ENCODE measurements at places on chromosomes 7 and 10.

- DNase-seq, result no peak
Observed at GRCh38 chr7:25665374-25665773, 437.1 kb upstream of the NPVF start.

- no peak for DNase-seq
Observed at GRCh38 chr7:95669513-95669912, 73.2 kb upstream of the PDK4 start.

- peak; percentile 33 for DNase-seq
Observed at GRCh38 chr7:128347647-128348097, 4.0 kb upstream of the RBM28 start.

DNA sequence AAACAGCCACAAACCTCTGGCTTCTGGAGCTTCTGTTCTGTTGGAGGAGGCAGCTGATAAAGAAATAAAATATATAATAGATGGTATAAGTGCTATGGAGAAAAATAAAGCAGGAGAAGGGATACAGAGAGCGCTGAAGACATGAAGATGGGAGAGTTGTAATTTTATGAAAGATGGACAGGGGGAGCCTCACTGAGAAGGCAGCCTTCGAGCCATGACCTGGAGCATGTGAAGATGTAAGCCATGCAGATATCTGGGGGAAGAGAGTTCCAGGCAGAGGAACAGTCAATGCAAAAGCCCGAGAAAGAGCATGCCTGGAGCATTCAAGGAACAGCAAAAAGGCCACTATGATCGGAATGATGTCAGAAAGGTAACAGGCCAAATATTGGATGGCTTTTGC, 187.5 kb downstream of the KIAA1217 start:
- DNase-seq, result no peak

DNA sequence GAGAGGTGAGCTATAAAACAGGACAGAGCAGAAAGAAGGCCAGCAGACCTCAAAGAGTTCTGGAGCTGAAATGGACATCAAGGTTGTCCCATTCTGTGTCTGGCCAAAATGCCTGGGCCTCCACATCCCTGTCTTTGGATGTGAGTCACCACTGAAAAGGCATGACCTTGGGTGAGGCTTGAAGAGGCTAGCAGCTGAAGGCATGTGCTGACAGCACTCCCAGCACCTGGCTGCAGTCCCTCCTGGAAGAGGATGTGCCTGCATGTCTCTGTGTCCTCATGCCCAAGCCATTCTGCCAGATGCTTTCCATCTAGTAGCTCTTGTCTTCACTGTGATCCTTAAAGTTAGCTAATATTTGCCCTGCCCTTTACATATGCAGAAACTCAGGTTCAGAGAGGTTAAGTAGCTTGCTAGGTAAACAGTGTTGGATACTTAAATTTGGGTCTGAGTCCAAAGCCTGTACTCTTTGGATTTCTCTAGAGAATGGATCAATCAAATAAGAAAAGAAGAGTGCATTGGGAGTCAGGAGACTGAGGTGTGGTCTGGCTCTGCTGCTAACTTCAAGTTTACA, 35.8 kb downstream of the HECW1 start:
- DNase-seq, result no peak

- DNase-seq, result no peak
Observed at GRCh38 chr7:40965774-40966173, 737.1 kb downstream of the INHBA start.

GRCh38 chr10:78909221-78909620, 159.5 kb upstream of the ZMIZ1 start:
- no peak for DNase-seq

GRCh38 chr10:17029581-17030271, 99.9 kb downstream of the CUBN start:
- no peak for DNase-seq

DNA sequence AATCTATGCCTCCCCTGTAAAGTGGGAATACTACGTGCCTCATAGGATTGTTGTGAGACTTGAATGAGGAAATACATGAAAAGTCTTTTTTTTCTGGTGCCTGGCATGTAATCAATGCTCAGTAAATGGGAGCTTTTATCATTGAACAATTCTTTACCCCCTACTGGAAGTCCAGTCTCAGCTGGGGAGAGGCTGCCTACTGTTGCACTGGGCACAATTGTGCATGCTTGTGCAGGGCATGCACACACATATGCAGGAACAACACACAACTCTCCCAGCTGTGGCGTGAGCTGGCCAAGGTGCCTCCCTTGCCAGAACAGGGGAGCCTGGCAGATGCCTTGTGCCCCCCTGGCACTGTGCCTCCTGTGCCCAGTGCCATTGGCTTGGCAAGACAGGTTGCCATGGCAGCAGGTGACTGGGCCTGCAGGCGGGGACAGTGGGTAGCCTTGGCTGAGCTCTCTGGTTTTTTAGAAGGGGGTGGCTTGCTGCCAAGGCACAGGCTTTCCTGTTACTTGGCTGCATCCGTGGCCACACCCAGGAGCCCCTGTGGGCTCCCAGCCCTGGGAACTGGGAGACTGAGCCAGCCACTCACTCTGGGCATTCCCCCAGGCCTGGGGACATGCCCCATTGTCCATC, 16.1 kb upstream of the PALD1 start:
- DNase-seq, result peak; percentile 71

DNA sequence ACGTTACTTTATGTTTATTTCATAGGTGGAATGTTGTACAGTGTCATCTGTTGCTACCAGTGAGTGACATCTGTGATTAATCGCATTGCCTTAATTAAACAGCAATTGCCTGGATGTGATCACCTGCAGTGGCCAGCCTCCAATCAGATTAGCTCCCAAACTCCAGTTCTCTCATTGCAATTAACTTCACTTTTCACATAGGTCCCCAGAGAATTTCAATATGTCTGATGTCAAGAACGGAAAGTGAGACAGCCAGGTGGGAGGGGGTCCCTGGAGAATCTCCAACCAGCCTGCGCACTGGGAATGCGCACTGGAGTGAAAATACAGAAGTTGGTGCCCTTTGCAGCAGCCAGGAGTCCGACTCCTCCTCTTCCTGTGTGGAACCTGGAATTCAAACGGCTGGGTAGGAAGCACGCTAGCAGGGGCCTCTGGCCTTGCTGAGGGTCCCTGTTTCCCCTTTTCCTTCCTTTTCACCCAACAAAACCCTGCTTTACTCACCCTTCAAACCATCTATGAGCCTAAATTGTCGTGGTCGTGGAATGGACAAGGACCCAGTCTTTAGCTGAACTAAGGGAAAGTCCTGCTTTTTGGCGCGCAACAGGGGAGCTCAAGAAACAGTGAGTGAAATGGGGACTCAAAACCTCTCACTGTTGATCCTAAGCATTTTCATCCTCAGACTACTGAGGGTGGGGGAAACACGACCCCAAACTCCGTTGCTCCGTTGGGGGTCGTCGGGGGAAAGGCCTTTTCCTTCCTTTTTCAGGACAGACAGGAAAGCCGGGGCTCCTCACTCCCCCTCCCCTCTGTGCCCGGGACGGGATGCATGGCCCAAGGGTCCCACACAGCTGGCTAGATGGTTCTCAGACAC, 1355.5 kb upstream of the LRRTM3 start:
- peak; percentile 1 for DNase-seq

DNA sequence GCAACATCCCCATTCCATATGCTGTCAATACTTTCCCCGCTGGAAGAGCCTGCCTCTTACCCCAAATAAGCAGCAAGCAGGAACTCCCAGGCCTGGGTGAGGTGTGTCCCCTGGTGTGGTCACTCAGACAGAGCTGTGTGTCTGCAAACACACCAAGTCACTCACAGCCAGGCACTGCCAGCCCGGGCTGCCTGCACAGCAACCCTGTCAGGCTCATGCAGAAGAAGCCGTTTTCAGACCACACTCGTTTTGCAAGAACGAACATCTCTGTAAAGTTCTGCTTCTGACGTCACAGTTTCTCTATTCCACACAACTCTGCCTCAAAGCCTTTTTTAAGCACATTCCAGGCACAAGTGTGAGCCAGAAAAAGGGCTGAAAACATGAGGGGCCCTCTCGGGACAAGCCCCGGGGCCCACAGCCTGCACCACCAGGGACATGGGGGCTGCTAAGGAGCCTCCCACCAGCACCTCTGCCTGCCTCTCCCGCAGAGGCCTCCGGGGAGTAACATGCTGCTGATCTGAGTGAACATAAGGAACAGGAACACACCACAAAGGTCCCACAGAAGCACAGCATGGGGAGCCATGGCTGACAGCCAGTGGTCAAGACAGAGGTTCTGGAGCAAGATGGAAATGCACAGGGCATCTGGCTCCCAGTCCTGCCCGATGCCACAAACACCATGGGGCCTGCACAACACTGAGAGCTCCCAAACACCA, 11.4 kb downstream of the PTPRN2 start:
- no peak for DNase-seq

GRCh38 chr10:128865436-128866195, 601.4 kb upstream of the MGMT start:
- no peak for DNase-seq

DNA sequence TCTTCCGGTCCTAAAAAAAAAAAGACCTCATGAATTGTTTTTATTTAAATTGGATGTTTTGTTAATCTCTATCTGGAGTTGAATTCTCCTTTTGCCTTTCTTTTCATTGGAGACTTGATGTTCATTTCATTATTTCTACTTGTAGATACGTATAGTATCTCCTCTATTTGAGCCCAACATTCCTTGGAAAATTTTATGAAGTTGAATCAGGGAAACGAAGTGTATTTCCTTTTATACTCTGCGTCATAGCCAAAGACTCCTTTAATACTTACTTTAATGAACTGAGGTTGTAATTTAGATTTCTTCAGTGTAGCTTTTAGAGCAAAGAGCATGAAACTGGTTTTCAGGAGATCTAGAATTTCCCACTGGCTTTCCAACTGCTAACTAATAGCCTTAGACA, 132.4 kb downstream of the KIAA1217 start:
- DNase-seq, result no peak

DNA sequence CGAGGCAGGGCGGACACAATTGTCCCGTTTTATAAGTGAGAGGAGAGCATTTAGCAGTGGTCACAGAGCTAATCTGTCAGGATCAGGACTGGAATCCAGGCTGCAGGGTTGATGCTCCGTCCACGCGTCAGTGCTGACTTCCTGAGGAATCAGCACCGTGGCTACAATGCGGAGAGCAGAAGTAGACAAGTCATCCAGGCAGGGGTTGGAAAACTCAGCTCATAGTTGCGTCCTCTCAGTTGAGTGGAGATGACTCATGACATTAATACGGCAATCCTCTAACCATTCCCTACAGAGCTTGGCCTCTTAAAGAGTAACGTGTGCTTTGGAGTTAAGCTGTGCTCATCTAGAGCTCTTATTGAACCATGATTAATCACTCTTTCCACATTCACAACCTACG, 17.1 kb upstream of the HTR5A start:
- no peak for DNase-seq

GRCh38 chr7:114865564-114865963, 56.3 kb upstream of the MDFIC start:
- DNase-seq, result no peak

GRCh38 chr7:33970536-33970935, 65.2 kb downstream of the BMPER start:
- DNase-seq, result no peak

GRCh38 chr10:7340179-7340874, 70.5 kb downstream of the SFMBT2 start:
- no peak for DNase-seq

DNA sequence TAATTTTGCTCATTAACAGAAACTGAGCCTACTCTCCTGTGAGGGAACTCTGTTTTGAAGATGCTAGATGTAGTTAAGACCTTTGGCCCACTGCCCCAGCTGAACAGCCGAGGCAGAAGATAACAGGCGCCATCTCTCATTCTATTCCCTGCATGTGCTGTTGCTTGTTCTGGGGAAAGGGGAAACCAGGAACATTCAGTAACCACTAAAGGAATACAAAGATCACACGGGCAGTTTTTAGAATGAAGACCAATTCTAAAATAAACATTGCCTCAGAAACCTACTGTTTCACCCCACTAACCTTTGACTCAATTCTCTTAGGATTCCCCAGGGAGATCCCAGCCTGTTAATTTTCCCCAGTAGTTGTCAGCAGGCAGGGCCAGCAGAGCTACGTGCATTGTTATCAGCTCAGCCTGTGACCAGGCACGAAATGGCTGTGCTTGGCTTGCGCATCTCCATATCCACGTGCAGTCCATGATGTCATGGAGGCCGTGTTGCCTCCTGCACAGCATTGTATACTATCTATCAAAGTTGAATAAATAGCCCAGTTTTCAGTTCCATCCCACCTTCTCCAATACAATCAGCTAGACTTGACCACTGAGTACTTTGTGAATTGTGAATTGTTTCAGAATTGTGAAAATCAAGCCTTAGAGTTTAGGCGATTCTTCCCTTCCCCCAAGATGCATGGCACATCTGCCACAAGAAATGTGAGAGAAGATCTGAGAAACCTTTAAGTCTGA, 36.0 kb downstream of the ANK3 start:
- DNase-seq, result peak; percentile 47

GRCh38 chr7:82384051-82384464, 59.5 kb downstream of the CACNA2D1 start:
- no peak for DNase-seq

DNA sequence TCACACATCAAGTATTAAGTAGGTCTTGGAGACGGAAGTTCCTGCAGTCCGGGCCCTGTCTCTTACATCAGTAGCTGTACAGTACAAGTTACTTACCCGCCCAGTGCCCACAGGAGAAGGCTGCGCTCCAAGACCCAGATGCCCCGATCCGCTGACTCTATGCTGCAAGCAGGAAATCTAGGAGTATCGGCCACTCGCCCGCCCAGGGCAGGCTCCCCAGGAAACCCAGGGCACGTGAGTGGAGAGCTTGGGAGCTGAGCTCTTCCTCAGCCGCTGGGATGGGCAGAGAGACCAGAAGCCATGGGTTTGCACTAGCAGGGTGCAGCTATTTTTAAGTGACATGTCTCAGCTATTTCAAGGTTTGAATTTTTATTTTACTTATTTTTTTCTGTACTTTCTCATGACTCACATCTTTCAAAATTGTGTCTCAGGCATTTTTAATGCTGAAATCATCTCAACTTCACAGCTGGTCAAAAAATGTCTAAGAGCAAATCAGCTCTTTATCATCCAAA, 1.9 kb upstream of the GPER1 start:
- no peak for DNase-seq

DNA sequence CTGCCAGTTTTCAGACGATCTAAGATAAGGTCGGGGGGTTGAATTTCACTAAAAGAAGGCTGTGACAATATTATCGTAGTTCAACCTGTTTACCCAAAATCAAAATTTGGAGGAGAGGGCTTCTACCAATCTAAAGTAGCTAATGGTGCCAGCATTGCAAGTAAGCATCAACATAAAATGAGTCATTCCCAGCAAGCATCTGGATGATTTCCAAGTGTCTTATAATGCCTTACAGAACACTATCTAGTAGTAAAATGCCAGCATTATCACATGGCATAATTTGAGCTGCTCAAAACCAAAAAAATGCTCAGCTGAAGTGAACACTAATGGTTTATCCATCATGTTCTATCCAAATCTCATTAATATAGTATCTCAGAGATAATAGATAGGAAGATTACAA, 1193.9 kb downstream of the DNAJB9 start:
- DNase-seq, result no peak

DNA sequence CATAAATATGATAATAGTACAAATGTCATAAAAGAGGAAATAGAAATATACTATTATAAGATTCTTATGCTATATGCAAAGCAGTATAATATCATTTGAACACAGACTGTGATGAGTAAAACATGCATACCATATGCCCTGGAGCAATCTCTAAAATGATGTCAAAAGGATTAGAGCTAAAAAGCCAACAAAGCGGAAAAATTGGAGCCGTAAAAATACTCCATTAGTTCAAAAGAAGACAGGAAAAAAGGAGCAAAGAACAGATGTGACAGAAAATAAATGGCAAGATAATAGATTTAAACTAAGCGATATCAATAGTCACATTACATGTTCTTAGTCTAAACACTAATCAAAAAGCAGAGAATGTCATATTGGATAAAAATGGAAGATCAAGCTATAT, 191.0 kb upstream of the PLPP4 start:
- DNase-seq, result no peak

Data from hypothalamus (tissue), 51 donors.